ENCODE measurements at places on chromosomes 12 and 14. TPM values are rescaled to one million over a fixed set of nuclear protein-coding genes. Genes with fewer than 3 reads are reported as not detected.

DNA sequence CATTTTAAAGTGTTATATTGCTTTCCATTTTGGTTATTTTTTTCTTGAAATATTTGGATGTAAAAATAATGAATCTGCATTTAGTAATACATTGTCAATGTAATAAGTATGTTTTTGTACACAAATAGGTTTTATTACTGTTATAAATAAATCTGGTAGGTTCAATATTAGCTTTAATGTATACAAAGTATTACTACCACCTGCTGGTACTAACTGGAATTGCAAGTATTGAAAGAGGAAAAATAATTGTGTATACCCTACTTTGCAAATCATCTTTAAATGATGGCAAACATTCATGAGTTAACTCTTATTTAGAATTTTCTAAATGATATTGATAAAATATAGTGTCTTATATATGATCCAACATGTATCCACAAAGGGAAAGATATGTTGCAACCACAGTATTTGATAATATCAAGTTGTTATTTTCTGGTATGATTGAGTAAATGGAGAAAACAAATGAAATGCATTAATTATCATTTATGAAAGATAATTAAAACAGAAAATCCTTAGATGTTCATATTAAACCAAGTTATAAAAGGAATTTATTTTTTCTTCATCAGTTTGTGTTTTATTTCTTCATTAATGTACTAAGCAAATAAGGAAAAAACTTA is 3.2 kb downstream of the OR4K2 start:
- no peak for DNase-seq

DNA sequence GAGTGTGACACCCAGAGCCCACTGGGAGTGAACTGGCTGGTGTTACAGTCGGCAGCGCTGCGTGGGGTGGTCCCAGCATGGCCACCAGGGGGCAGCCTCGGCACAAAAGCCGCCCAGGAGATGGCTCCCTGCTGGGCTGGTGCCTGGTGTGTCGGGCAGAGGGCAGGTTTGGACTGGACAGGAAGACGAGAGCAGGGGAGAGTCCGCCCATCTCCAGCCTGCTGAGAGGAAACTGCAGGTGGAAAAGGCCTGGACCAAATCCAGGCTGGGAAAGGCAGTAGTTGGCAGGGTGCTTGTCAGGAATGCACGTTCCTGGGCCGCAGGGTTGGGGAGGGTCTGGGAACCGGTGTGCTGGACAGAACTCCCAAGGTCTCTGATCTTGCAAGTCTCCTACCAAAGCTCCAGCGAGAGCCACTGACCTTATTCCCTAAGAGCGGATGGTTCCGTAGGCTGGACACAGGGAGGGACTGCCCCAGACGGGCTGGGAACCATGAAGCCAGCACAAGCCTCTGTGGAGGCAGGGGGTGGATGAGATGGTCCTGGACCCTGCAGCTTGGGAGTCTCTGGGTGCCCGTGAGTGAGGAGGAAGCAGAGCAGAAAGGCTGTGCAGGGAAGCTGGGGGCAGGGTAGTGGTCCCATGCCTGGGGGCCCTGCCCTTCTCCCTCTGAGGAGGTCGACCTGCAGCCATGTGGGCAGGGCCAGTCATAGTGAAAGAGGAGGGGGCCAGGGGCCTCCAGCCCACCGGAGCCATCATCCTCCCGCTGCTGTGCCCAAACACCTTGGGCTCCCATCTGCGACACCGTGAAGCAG is 1.8 kb downstream of the AHNAK2 start:
- DNase-seq: no peak

DNA sequence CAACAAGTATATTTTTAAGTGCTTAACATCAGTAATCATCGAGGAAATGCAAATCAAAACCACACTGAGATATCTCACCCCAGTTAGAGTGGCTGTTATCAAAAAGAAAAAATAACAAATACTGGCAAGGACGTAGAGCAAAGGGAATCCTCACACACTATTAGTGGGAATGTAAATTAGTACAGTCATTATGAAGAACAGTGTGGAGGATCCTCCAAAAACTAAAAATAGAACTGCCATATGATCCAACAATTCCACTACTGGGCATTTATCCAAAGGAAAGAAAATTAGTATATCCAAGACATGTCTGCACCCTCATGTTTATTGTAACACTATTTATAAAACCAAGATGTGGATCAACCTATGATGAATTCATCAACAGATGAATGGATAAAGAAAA is 149.0 kb upstream of the PWP1 start:
- no peak for DNase-seq

DNA sequence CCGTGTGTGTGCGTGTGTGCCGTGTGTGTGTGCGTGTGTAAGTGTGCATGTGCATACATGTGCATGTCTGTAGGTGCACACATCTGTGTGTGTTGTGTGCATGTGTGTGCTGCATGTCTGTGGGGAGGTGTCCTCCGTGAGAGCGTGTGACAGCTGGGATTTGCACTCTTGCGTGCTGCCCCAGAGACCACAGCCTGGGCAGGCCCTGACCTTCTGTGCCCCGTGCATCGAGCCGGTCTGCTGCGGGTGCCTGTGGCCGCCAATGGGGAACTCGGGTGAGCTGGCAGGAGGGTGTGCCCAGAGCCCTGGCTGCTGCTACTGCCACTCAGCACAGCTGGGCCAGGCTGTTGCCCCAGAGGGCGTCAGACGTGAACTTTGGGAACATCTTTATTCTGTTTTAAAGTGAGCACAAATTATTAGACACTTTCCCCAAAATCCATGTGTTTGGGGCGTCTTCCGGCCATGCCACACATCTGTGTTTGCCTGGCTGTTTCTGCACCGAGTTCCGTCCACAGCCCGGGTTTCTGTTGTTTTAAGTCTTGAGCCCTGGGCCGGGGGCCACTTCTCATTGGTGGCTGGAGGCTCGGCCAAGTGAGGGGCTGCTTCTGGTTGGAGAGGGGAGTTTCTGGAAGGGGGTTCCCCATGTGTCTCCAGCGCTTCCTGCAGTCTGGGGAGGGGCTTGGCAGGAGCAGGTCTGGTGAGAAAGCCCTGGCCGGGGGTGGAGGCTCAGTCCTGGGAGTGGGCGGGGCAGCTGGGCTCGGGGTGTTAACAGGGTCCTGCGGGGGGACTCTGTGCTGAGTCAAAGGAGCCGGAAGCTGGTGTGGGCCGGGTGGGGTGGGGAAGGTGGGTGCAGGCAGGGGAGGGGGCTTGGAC is 7.6 kb downstream of the CEP170B start:
- DNase-seq: no peak

GRCh38 chr14:23613242-23614070 is 22.7 kb upstream of the DHRS2 start:
- no peak for DNase-seq

- DNase-seq: no peak
Observed at GRCh38 chr12:59934486-59934885, 338.7 kb downstream of the SLC16A7 start.

TMEM19 gene
- 50.0 TPM for total RNA-seq

RNU4-1 gene
- total RNA-seq: not detected

- no peak for DNase-seq
Observed at GRCh38 chr14:77967110-77967509, 167.2 kb downstream of the ADCK1 start.

DNA sequence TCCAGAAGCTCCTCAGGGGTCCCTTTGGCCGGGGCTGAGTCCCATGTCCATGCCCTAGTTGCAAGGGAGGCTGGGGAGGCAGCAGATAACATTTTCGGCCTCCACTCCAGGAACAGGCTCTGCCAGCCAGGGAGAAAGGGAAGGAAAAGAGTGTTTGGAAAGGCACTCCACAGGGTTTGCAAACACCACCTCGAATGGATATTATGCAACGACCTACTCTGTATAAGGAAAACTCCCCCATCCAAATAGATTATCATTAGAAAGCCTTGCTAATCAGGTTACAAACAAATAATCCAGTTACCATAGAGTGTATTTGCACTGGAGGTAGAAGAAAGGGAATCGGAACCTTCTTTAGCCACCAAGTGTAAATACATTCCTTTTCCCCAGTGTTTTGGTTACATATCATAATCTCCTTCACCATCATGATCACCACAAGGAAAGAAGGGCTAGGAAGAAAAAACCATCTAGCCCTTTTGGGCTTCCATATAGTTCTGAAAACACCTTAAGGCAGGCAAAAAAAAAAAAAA is 40.4 kb downstream of the TMCC3 start:
- no peak for DNase-seq

DNA sequence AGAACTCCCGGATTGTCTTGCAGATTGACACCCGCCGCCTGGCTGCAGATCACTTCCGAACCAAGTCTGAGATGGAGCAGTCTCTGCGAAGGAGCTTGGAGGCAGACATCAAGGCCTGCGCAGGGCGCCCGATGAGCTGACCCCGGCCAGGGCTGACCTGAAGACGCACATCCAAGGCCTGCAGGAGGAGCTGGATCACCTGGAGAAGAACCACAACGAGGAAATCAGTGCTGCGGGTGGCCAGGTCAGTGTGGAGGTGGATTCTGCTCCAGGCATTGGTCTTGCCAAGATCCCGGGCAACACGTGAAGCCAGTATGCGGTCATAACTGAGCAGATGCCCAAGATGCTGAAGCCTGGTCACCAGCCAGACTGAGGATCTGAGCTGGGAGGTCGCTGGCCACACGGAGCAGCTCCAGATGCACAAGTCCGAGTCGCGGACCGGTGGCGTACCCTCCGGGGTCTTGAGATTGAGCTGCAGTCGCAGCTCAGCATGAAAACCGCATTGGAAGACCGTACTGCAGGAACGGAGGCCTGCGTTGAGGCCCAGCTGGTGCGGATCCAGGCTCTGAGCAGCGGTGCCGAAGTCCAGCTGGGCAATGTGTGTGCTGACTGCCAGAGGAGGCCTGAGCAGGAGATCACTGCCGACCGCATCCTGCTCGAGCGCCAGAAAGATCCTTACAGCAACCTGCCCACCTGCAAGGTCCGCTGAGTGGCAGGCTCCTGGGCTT is 12.4 kb upstream of the A2M start:
- DNase-seq: no peak

DNA sequence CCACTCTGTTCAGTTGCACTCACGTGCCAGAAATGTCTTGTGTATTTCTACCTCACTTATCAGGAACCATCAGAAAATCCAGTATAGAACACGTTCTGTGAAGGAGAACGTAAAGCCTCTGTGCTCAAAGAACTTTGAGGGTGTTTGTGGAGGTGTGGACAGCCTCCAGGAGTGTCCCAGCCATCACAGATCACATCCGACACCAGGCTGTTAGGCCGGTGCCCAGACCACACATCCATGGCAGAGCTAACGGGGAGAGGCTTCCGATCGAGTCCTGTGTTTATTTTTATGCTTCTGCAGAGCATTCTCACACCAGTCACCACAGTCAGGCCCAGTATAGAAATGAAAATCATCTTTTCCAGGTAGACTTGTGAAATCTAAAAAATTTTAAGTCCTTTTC is 53.6 kb downstream of the TPCN1 start:
- DNase-seq: no peak

DNA sequence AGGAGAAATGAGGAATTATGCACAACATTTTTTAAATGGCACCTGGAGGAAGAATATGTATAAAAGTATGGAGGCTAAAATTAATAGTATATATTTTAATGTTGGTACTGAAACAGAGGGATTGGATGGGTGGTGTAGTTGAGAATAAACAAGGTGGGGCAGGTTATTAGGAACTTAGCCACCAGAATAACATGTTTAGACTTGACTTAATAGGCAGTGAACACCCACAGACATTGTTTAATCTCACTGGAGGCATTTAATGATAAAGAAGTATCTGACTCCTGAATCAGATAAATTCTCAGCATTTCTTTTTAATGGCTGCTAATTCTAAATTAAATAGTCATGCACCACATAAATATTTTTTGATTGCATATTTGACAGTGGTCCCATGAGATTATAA is 139.7 kb downstream of the CNTN1 start:
- no peak for DNase-seq

GRCh38 chr12:25320123-25321006 is 69.6 kb upstream of the KRAS start:
- DNase-seq: no peak

RNASE1 gene
- 75.5 TPM for total RNA-seq

STAC3 gene
- total RNA-seq: 0.07 TPM

DNA sequence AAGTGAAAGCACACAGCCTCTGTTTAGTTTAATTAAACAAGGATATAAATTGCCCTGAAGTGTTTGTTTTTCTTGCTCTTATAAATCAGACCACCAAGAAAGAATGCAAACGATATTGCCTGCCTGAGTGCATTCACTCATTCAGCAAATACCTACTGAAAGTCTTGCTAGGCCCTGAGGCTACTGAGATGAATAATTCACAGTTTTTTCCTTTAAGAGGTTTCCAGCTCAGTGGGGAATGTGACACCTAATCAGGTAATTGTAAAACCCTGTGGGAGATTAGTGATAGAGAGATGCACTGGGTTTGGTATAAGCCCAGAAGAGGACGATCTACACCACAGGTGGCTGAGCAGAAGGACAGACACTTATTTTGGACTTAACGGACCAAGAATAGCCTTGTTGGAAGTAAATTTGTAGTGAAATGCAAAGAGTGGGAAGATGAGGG is 151.4 kb downstream of the SLC35F4 start:
- DNase-seq: no peak

GRCh38 chr14:74852922-74853530 is 22.9 kb downstream of the PROX2 start:
- DNase-seq: no peak

GRCh38 chr12:51004504-51004903 is 21.7 kb downstream of the SLC11A2 start:
- DNase-seq: no peak

DNA sequence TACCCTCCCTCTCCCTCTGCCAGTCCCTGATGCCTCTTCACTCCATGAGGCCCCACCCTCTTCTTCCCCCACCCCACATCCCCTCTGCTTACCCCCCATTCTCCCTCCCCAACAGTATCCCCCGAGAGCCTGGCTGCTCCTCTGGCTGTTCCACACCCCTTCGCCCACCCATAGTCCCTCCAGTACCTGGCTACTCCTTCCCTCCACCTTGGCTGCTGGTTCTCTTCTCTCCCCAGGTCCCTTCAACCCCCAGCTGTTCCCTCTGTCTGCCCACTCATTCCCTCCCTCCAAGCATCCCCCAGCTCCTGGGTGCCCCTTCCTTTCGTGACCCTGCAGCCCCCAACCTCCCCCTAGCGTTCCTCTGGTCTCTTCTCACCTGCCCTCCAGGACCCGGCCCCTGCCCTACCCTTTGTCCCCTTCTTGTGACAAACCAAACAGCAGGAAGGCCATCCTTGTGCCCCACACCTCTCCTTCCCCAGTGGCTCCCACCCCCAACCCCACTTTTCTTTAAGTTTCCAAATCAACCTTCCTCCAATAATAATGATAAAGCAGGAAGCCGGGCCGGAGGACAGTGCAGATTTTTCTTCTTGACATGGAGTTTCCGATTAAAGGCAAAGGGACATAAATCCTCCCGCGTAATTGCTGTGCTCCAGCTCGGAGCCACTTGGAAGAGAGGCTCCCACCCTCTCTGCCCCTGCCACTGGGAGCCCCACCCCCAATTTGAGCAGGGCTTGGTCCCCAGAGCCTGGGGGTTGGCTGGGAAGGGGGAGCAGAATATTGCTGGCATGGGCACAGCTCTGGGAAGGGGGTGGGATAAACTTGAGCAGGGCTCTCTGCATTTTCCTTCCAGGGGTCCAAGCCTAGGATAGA is 40.0 kb downstream of the SMUG1 start:
- no peak for DNase-seq

DNA sequence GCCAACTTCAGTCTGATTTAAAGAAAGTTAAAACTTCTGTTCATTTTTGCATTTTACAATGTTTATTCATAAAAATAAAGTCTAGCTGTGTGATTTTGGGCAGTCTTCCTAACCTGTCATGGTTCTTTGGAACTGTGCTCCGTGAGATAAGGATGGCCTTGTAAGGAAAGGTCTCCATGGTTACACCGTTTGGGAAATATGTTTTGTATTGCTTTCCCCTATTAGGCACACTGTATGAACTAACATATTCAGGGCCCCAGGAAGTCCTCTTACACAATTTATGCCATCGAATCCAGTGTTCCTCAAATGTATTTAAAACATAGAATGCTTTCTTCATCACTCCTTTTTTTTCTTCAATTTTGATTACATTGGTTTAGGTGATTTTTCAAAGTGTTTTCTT is 54.5 kb downstream of the APAF1 start:
- DNase-seq: no peak
